Kidney glomerular epithelial cell (primary cell): ENCODE measurements at places on chromosomes 6 and 20.

DNA sequence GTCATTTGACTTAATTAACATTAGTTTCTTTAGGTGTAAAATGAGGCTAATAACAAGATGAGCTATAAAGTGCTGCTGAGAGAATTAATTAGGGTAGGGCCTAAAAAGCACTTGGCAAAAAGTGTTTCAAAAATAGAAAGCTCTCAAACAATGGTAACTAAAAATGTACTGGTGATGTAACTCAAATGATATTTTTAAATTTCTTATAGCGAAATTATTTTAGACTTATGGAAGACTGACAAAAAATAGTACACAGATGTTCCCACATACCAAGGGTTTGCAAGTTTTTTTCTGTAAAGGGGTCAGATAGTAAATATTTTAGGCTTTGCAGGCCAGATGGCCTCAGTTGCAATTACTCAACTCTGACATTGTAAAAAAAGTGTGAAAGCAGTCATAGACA lies 190.7 kb upstream of the UFL1 start:
- no peak for DNase-seq

DNA sequence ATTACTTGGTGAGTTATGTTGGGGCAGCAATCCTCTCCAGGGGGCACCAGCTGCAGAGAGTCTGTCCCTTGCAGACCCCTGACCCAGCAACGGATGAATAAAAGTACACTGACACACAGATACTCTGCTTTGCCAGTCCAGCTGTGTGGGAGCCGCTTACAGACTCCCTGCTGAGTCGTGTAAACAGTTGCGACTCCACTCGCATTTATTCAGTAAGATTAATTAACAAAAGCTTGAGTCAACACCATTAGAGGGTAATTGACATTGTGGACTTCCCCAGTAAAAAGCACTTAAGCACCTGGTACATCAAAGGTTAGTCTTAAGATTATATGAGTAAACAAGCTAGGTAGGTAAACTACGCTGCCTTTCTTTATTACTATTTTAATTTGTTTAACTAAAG lies 92.0 kb upstream of the TMEM181 start:
- DNase-seq, result no peak

- DNase-seq, result no peak
Measured at GRCh38 chr20:56552911-56553629, 20.0 kb downstream of the FAM209B start.

GRCh38 chr6:15132167-15132566 lies 113.7 kb upstream of the JARID2 start:
- DNase-seq, result no peak

DNA sequence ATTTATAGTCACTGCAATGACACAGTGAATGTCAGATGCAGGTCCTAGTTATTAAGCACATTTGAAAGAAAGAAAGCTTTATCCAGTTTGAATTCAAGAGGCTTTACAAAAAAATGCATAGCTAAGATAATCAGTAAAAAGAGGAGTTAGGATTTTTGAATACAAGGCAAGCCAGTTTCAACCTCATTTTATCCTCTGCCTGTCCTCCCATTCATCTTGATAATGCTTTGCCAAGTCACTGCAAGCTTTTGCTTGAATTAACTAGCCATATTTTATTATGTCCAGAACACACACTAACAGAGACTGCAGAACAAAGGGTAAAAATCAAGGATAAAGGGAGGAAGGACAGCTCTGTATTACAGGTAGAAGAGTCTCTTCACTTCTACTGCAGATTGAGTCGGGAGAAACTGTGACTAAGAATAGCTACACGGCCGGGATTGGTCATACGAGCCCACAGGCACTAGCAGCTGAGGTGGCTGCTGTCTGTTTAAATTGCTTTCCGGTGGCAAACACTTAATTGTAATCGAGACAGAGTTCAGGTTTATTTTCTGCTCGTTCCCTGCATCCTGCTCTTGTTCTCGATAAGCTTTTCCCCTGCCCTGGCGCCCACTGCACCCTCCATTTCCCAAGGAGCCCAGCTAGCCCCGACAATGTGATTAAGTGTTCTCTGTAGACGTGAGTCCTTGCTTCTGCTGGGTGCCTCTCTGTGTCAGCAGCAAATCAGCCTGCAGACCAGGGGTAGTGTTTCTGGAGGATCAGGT lies 30.5 kb upstream of the AKAP12 start:
- peak; percentile 22 for DNase-seq

DNA sequence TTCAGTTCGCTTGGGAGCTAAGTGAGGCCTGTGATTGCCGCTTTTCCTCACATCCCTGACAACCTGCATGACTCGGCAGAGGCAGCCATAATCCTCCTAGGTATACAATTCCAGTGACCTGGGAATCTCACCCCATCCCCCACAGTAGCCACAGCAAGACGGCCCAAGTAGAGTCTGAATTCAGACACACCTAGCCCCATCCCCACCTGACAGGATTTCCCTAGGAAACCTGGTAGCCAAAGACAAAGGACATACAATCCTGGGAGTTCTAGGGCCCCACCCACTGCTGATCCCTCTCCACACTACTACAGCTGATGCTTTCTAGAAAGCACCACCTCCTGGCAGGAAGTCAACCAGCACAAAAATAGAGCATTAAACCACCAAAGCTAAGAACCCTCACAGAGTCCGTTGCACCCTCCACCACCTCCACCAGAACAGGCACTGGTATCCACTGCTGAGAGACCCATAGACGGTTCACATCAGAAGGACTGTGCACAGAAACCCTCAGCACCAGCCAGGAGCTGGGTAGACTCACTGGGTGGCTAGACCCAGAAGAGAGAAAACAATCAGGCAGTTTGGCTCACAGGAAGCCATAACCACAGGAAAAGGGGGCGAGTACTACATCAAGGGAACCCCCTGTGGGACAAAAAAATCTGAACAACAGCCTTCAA lies 17.9 kb upstream of the RUNX2 start:
- DNase-seq, result no peak

DNA sequence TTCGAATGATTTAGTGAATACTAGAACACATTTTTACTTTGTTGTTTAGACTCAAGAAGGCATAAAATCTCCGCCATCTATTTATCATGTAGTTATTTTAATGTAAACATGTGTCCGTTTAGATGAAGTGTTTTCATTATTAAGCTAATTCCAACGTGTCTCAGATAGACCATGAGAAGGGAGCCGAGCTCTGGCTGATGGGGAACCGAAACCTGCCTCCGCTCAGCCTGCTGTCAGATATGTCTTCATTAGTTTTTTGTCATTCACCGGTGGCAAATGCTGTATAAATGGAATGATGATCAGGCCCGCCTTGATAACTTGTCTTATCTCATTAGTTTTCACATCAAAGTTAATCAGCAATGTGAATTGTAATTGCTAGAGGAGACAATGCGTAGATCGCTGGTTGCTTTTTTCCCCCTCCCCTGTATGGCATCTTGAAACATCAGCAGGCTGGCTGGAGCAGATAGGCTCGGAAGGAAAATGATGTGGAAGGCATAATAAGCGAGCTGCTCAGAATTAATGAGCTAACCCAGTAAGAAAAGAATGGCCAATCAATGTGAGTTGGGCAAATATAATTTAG lies 136.4 kb downstream of the LINC00237 start:
- DNase-seq, result no peak

DNA sequence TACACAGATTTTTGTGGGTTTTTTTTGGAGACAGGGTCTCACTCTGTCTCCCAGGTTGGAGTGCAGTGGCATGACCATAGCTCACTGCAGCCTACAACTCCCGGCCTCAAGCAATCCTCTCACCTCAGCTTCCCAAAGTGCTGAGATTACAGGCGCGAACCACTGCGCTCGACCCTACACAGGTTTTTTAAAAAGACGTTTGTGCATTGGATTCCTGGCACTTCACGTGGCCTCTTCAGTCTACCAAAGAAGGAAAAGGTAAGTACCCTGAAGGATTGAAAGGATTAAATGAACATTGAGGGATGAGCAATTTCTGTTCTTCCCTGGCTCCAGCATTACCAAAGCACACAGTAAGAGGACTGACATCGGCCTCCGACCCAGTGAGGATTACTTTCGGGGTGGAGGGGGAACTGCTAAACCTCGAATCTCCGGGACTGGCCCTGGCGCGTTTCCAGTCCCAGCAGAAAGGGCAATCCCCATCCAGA lies 556 bp upstream of the YWHAB start:
- no peak for DNase-seq

DNA sequence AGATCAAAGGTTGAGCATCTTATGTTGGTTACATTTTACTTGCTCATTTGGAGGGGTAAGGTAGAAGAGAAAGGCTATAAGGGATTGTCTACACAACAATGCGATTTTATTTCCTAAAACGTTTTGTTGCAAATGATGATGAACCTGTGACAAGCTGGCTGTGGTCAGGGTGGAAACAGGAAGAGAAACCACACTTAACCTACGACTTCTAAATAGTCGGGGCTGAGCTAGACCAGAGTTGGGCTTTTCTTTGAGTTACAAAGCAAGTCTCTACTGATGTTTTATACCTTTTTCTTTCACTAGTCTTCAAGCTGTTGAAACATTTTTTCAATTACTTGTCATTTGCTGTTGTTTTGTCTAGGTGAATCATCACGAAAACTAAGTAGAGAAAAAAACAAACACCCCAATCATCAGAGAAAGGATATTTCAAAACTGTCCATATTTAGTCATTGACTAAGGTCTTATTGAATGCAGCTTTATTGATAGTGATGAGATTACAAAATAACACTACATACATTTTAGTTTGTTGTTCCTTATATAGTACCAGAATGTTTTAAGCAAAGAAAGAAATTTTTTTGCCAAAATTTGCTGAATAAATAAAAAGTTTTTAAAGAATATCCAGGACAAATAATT lies 18.0 kb downstream of the KLHL31 start:
- DNase-seq, result no peak
